T-helper 17 cell (primary cell): ENCODE measurements at places on chromosomes 6 and 20. TPM values are rescaled to one million over a fixed set of nuclear protein-coding genes. Genes with fewer than 3 reads are reported as not detected.

DNA sequence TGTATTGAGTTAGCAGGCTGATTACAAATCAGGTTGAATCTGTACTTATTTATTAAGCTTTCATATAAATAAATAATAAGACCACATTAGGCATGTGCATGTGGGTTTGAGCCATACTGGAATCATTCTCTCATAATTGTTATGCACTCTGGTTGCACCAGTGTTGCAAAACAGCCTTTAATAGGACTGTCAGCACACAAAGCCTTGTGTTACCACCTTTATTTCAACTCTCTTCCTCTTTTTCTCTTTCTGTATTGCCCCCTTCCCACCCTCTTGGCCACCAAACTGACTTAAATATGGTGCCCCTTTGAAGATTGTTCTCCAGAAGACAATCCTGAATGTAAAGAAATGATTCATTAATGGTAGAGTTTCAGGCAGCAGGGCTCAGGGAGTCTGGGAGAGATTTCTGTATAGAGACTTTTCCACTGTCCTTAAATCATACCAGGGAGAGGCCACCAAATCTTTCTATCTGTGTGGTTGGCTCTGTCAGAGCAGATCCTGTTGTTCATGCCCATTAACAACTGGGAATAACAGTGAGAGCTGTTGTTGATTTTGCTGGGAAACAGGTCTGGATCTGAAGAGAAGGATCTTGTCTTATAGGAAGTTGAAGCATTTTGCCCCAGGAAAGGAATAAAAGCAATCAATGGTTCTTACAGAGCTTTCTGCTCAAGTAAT lies 131.6 kb upstream of the SOX4 start:
- no peak overlapping the region for H3K27ac ChIP-seq
- H3K27me3 ChIP-seq, result no peaks in the 10 kb centered on the region
- H3K4me3 ChIP-seq, result no peak overlapping the region
- H3K4me1 ChIP-seq, result no peaks in the 10 kb centered on the region
- no peak for DNase-seq

The BTBD9 gene
- 63.5 TPM for total RNA-seq

The KCNK16 gene
- not detected for total RNA-seq

The TCF21 gene
- total RNA-seq, result not detected

The HLA-E gene
- 1,324 TPM for total RNA-seq

The CRISP3 gene
- not detected for total RNA-seq

DNA sequence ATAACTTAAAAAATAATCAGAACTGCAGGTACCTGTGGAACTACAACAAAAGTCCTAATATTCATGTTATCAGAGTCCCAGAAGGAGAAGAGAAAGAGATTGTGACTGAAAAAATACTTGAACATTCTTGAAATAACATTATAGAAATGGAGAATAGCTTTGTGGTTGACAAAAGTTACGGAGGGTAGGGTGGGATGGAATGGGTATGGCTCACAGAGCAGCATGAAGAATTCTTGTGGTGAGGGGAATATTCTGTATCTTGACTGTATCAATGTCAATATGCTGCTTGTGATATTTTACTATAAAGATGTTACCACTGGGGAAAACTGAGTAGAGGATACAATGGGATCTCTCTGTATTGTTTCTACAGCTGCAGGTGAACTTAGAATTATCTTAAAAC lies 122.5 kb downstream of the DST start:
- no peak overlapping the region for H3K27ac ChIP-seq
- no peaks in the 10 kb centered on the region for H3K27me3 ChIP-seq
- peaks cover 2% of the 10 kb centered on the region for H3K36me3 ChIP-seq
- DNase-seq, result no peak
- peaks cover 3% of the 10 kb centered on the region for H3K4me1 ChIP-seq

DNA sequence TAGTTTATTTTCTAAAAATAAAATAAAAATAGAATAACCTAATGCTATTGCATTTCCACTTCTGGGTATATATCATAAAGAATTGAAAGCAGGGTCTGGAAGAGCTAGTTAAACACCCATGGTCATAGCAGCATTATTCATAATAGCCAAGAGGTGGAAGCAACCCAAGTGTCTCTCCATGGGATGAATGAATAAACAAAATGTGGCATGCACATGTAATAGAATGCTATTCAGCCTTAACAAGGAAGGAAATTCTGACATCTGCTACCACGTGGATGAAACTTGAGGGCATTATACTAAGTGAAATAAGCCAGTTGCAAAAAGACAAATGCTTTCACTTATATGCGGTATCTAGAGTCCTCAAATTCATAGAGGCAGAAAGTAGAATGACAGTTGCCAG lies 130.8 kb downstream of the TIAM2 start:
- H3K27ac ChIP-seq, result no peak overlapping the region
- no peak for DNase-seq
- H3K4me1 ChIP-seq, result peaks cover 8% of the 10 kb centered on the region

The NDRG3 gene
- total RNA-seq, result 25.5 TPM

DNA sequence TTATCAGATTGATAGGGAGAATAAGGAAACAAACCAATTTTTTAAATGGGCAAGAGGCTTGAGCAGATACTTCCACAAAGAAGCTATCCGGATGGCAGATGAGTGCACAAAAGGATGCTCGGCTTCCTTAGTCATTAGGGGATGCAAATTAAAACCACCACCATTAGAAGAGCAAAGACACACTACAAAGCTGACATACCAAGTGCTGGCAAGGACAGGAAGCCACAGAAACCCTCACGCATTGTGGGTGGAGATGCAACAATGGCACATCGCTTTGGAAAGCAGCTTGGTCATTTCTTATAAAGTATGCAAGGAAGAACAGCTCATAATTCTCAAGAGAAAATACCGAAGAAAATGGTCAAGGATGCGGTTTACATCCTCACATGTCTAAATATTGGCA lies 19.8 kb downstream of the BFSP1 start:
- no peak for DNase-seq
- peaks cover 21% of the 10 kb centered on the region for H3K4me1 ChIP-seq
- no peak overlapping the region for H3K4me3 ChIP-seq
- H3K27ac ChIP-seq, result peak overlapping the region; percentile 43
- H3K36me3 ChIP-seq, result no peaks in the 10 kb centered on the region

DNA sequence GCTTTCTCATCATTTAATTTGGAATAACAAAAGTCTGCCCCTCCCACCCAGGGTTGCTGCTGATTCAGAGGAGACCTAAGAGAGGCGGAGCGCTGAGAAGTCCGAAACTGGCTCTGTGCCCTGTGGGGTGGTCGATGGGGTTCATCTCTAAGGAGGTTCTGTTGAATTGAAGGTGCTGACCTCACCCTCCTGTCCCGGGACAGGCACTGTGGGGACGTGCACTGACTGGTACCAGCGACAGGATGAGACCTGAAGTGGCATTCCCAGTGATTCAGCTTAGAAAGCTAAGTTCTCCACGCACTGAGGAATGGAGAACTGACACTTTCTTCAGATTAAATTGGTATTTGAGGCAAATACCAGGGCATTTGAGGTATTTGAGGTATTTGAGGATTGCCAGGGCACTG lies 1.3 kb downstream of the GUCA1B start:
- H3K4me1 ChIP-seq, result peaks cover 3% of the 10 kb centered on the region
- H3K27me3 ChIP-seq, result no peaks in the 10 kb centered on the region
- no peak overlapping the region for H3K27ac ChIP-seq
- DNase-seq, result no peak
- H3K4me3 ChIP-seq, result no peak overlapping the region
